ENCODE measurements at places on chromosomes 13 and 19.

DNA sequence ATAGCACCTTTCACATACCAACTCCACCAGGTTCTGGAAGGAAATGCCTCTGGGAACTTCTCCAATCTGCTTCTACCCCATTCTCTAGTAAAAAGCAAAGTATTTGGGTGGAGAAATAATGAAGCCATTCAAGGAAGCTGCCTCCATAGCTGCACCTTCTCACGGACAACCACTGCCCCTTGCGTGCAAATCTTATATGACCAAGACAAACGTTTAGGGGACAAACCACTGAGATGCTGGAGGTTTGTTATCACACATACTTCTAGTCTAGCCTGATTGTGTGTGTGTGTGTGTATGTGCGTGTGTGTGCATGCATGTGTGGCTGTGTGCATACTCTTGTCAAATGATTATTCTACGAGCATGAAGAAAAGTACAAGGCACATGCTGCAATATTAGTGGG, 6.5 kb upstream of the METTL21C start:
- no peak for DNase-seq

- no peak for DNase-seq
Measured at GRCh38 chr13:50127726-50128291, 112.6 kb downstream of the KCNRG start.

- peak; percentile 79 for DNase-seq
Measured at GRCh38 chr19:1239796-1240737, 1.5 kb upstream of the ATP5F1D start.

DNA sequence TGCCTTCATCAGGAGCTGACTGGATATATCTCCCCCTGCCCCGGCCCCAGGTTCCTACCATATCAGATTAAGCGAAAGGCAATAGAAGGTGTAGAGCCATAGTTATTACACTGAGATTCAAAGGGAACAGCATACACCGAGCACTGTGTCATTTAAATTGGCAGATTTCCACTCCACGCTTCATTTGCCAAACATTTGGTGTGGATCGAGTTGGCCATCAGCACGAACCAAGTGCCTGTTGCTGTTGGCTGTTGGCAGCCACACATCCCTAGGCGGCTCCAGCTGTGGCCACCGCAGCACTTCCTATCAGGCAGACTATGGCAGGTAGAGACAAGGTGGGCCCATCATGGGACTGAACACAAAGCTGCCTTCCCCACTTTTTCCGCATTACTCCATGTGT, 115.8 kb downstream of the CCNA1 start:
- DNase-seq: no peak

DNA sequence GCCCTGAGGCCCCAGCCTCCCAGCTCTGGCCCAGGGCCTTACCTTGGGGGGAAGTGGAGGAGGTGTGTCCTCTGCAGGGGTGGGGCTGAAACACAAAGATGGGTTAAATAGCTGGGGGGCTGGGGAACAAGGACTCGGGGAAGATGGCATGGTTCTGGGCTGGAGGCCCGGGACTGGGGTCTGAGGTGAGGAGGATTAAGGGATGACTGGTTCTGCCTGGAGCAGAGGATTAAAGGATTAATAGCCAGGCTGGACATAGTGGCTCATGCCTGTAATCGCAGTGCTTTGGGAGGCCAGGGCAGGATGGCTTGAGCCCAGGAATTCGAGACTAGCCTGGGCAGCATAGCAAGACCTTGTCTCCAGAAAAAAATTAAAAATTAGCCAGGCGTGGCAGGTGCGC, 11.6 kb downstream of the MAP4K1 start:
- no peak for DNase-seq

DNA sequence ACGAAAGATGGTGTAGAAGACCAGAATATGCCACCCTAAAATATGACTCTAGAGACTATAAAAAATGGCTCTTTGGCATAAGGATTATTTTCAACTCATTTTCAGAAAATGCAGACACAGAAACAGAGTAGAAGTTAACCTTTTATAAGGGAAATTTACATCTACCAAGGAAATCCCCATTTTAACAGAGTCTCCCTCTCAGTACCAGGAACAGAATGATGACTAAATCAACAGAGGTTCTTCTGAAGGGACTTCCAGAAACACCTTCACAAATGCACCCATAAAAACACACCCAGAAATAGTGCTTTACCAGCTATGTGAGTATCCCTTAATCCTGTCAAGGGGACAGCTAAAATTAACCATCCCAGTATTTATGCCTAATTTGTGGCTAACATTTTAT, 29.1 kb downstream of the PLPP2 start:
- DNase-seq: no peak

- DNase-seq: no peak
Measured at GRCh38 chr19:3269916-3270671, 45.6 kb downstream of the CELF5 start.

- DNase-seq: peak; percentile 47
Measured at GRCh38 chr19:18340990-18341868, 831 bp downstream of the PGPEP1 start.

- no peak for DNase-seq
Measured at GRCh38 chr13:32600890-32601289, 14.6 kb downstream of the PDS5B start.

GRCh38 chr19:18119717-18120105, 22.1 kb downstream of the MAST3 start:
- no peak for DNase-seq

GRCh38 chr13:30943881-30944280, 11.4 kb downstream of the TEX26 start:
- no peak for DNase-seq

DNA sequence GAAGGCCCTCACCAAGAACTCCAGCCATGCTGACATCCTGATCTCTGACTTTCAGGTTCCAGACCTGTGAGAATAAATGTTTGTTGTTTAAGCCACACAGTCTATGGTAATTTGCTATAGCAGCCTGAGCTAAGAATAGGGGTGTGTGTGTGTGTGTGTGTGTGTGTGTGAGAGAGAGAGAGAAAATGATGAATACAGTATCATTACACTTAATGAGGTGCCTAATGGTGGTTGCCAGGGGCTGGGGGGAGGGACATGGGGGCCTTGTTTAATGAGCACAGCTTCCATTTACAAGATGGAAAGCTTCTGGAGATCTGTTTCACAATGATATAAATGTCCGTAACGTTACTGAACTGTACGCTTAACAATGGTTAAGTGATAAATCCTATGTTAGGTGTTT, 53.8 kb upstream of the LATS2 start:
- no peak for DNase-seq

GRCh38 chr19:35297515-35297848, 5.5 kb downstream of the MAG start:
- no peak for DNase-seq

- DNase-seq: no peak
Measured at GRCh38 chr13:84417416-84417815, 535.1 kb upstream of the SLITRK1 start.

GRCh38 chr19:53521373-53522202, 16.4 kb upstream of the ZNF331 start:
- DNase-seq: no peak

- no peak for DNase-seq
Measured at GRCh38 chr13:97982286-97982685, 28.8 kb downstream of the IPO5 start.

DNA sequence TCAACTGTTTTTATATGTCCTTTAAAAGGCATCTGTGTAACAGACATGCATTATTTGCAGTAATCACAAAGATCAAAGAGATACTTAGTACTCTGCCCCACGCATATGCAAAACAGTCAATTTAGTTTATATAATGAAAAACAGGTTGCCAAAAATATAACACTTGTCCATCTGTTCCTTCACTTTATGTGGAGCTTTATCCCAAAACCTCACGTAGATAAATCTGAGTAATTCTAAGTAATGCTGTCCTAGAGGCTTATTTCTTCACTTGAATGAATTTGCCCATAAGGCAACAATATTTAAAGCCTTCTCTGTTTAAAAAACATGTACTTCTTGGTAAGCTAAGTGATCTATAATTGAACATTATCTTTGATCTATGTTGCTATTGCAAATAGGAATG, 20.3 kb upstream of the SLITRK6 start:
- DNase-seq: no peak

GRCh38 chr19:18603255-18603957, 3.2 kb downstream of the CRLF1 start:
- no peak for DNase-seq

DNA sequence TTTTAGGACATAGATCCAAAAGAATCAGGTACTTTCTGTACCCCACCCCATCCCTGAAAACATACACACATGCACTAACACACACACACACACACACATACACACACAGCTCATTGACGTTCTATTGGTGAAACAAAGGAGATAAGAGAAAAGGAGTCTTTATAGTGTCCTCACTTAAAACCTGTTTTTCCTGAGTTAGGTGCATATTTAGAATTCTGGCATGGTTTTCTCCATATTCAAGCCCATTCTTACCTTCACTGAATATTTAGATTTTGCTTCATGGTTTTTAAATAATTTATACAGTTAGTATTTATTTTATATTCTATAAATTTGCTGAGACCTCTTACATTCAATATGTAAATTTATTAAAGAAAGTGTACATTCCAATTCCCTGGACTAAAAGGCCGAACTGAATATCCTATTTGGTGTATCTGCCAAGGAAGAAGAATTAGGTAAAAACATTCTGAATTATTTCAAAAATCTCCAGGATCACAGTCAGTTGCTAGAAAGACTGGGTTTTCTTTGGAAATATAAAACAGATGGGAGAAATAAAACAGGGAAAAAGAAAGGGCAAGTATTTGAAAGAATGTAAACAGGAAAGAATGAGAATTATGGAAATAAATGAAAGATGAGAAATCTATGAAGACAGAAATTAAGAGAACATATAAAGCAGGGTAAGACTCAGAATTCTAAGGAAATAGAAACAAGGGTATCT, 556.2 kb downstream of the KCTD12 start:
- no peak for DNase-seq

DNA sequence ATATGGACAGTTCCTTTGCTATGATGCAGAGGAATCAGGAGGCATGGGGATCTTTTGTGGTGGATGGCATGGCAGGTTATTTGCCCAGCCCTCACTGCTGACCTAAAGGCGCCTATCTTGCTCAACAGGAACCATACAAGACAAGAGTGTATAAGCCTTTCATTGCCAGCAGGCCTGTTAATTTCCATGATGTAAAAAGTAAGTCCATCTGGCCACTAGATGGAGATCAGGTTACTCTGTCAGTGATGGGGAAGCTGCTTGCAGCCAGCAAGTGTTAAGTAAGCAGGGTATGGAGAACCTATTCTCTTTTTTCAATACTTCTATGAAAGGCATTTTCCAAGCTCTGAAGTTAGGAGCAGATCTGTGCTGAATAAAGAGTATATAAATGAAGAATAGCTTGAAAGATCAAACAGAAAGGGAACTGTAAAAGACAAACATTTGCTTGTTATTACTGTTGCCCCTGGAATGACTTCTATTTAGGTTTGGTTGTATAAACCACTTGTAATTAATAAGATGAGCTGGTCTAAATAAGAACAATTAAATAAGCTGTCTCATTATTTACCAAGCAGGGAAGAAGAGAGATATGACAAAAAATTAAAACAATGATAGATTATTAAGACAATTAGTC, 210.9 kb downstream of the RGCC start:
- peak; percentile 72 for DNase-seq

DNA sequence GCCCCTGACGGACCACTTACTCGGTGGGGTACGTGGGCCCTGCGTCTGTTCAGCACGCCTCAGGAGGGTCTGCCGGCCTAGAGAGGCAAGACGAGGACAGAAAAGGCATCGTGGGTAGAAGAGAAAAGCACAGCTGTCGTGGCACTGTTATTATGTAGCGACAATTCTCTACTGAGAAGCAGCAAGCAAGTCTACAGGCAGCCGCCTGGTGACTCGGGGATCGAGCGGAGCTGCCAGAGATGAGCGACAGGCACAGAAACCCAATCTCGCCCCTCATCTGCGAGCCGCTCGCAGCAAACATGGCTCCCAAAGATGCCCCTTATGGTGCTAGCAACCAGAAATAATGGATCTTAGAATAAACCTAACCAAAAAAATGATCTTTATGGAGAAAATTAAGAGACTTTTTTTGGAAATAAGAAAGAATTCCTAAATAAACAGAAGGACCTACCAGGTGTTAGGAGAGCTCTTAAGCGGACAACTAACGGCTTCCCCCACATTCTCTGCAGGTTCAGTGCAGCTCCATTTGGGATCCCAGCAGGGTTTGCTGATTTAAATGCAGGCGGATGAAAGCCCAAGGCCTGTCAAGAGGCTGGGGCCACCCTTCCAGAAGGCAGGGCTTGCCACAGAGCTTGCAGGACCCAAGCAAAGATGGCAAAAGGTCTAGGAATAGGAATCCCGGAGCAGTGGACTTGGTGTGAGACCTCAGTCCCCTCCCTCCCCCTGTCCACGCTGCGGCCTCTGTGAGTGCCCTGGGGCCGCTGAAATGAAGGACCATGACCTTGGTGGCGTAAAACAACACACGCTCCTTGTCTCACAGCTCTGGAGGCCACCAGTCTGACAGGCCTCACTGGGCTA, 152.6 kb downstream of the KDM4B start:
- no peak for DNase-seq

DNA sequence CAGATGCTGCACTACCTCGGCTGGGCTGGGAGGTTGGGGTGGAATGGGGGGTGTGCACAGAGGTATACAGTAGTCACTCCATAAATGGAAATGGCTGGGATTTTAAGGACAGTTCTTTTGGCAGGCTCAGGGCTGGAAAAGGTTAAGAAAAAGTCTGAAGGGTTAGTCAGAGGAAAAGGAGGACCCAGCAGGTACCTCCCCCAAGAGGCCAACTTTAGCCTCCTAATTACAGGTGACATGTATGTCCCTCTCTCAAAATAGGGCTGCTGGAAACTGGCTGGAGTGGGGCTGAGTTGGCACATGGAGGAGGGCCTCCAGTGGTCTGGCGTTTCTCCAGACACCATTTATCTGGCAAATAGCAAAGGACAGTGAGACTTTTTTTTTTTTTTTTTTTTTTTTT, 994 bp downstream of the CCDC194 start:
- DNase-seq: no peak

DNA sequence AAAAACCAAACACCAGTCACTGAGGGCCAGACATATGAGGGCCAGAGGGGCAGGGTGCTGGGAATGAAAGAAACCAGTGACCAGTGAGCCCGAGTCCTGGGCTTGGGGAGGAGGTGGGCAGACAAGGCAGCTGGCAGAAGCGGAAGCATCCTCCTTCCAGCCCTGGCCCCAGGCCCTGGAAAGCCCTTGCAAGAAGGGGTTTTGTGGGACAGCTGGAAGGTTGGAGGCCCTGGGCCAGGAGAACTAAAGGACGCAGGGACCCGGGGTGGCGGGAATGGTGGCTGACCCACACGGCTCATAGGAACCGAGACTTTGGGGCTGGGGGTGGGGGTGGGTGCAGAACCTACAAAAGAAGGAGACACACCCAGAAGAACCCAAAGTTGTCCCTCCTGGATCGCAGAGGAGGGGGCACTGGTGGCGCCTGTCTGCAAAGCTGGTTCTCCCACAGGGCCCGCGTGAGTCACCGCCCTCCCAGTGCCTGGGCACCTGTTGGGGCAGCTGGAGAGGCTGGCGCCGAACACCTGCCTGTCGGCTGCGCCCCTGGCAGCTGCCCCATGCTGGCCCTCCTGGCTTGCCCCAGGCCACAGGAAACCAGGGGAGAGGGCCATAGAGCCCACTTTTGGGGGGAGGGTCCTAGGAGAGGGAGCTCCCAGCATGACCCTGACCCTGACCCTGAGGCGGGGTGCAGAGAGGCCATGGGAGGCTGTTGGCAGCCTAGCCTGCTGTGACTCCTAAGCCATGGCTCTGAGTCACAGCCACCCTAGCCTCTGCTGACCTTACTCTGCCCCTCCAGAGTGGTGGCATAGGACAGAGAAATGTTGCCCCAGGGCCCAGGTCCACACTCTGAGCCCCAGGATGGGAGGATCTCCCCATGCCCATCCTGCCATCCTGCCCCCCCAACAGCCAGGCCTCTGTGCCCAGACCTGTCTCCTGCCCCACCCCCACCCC, 802 bp downstream of the DMPK start:
- DNase-seq: no peak

Measured in SW 1271 (cell line).